ENCODE measurements at places on chromosomes 2 and 18.

- DNase-seq = no peak
Measured at GRCh38 chr18:35186291-35187034, 54.4 kb upstream of the ZNF397 start.

- DNase-seq = no peak
Measured at GRCh38 chr18:50720325-50720674, 99.5 kb downstream of the MRO start.

DNA sequence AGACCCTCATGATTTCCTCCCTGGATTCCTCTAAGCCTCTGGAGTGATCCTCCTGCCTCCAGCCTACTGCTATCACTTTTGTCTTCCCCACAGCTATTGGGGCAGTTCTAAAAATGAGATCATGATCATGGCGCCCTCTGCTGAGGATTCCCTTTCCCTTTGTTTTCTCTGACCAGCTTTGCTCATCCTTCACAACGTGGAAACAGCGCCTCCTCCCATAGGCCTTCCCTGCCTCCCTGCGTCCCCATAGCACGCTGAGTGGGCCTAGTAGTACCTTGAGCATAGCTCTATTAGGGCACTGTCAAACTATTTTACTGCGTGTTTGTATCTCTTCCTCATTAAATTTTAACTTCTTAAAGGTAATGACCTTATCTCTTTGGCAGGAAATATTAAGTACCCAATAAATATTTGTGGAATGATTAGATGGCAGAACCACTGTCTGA lies 207.0 kb upstream of the FANCL start:
- DNase-seq = no peak

DNA sequence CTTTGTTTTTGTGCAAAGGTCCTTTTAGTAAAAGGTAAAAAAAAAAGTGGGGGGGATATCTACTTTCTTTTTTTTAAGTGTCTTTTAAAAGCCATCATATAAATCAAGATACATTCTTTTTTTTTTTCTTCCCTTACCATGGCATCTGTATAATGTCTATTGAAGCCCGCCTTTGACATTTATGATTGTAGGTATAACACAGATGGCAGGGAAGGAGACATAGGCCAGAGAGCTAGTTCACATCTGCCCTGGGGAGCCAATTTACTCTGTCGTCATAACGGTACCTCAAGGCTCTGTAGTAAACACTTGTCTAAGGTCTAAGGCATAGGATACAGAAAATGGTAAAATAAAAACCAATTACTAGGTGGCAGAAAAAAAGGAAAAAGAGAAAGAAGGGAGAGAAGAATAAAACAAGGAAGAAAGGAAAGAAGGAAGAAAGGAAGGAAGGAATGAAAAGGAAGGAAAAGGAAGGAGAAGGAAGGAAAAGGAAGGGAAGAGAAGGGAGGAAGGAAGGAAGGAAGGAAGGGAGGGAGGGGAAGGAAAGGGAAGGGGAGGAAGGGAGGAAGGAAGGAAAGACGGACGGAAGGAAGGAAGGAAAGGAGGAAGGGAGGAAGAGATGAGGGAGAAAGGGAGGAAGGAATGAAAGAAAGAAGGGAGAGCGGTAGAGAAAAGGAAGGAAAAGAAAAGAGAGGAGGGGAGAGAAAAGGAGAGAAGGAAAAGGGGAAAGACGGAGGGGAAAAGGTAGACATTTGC lies 343.5 kb downstream of the RBM43 start:
- no peak for DNase-seq

DNA sequence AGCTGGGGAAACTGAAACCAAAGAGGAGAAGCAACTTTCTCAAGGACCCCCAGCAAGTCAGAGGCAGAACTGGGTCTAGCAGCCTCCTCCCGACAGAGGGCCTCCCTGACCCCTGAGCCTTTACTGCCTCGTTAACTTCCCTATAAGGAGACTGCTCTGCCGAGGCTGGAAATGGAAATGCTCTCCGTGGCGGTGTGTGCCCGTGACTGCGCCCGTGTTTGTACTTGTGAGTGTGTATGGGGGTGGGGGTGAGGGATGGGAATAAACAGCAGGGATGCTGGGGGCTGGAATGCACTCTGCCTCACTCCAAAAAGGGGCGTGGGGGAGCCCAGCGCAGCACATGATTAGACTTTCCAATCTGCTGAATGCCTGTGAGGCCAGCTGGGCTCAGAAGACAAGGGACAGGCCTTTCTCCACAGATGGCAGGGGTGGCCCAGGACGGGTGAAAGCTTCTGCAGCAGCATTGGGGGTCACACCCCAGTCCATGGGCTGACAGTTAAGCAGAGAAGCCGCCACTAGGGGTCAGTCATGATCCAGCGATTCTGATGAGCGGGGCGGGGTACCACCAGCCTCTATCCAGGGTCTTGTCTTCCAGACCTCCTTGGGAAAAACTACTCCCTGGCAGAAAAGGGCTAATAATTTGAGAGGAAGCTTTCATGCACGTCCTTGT lies 26.8 kb downstream of the MPHOSPH10 start:
- DNase-seq = peak; percentile 39

DNA sequence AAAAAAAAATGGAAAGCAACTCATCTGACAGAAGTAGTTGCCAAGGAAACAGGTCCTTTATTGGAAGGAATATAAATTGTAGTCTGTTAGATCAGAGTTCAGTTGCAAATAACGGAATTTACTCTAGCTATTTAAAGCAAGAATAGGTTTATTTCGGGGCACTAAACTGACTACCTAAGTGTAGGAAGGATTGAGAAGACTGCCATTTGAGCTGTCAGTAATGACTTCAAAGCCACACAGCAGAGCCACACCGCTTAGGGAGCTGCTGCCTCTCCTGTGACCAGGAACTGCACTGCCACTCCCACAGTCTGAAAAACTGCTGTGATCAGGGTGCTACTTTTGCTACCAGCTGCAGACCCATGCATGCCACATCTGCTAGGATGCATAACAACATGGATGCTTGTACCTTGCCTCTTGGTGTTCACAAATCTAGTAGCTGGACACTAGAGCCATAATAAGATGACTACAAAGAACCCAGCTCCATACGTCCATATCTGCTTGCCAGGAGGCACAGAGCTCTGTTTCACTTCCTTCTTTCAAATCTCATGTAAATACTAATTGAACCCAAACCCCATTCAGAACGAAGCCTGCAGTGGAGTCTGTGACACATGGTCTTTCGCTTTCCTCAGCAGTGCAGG lies 2.2 kb downstream of the DSG2 start:
- DNase-seq = no peak
